Karpas-422 (cell line): ENCODE measurements at places on chromosomes 4 and X. TPM values are rescaled to one million over a fixed set of nuclear protein-coding genes. Genes with fewer than 3 reads are reported as not detected.
A peak's percentile ranks its signal among the peaks of the same experiment; 100 is the strongest.

GRCh38 chr4:33802578-33802977 lies 2441.7 kb downstream of the ARAP2 start:
- DNase-seq: no peak

DNA sequence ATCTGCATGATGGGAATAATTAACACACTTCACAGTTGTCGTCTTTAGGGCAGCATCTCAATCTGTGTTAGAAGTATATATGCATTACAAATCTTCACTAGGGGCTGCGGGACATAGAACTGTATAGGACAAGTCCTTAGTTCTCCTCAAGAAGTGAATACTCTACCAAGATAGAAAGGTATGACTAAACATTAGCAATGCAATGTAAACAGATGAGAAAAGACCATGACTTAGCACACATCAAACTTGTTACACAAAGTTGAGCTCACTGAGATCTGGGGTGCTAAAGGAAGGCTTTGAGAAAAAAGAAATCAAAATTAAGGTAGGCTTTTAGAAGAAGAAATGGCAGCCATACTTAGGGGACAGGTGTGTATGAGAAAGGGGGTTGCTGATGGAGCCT lies 182.1 kb upstream of the MAP3K15 start:
- DNase-seq: no peak

GRCh38 chr4:102404431-102404969 lies 59.2 kb upstream of the SLC39A8 start:
- no peak for DNase-seq

GRCh38 chrX:11342673-11343072 lies 49.5 kb downstream of the AMELX start:
- no peak for DNase-seq

DNA sequence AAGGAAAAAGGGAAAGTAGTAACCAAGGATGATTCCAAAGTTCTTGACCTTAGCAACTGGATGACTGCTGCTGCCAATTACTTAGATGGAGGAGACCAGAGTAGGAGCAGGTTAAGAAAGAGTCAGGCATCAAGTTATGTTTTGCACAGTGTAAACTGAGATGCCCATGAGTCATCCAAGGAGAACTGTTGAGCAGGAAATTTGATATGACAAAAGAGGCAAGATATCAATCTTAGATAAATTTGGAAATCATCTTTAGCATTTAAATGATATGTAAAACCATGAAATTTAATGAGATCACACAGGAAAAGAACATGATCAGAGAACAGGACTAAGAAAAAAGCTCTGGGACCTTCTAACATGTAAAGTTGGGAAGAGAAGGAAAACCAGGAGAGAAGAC lies 361.3 kb downstream of the OPHN1 start:
- DNase-seq: no peak

DNA sequence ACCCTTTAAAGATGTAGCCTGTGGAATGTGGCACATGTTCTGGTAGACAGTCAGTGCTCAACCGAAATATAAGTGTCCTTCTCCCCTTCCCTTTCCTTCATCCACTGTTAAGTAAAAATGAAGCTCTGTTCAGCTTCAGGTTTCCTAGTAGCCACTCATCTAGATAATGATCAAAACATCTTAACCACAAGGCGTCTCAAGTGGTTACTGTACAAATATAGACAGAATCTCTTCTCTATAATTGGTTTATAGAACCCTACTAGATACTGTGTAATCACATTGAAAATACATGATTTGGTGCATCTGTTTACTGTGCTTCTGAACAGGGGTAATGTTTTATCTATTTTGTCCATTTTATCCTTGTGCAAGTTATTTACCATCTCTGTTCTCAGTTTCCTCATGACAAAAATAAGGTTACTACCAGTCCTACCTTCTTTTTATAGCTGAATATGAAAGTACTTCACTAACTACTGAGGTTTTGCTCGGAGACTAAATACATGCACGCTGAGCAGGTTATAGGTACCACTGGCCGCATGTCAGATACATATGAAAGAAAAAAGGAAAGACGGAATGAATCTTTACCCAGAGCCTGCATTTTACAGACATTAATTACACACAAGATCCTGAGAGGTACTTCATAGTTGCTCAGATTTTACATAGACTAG lies 20.3 kb upstream of the SLC25A4 start:
- DNase-seq: no peak

GRCh38 chr4:8739820-8740665 lies 131.6 kb downstream of the HMX1 start:
- DNase-seq: no peak

GRCh38 chr4:15515106-15515505 lies 45.4 kb downstream of the CC2D2A start:
- DNase-seq: no peak

- no peak for DNase-seq
Observed at GRCh38 chr4:141348125-141348524, 127.4 kb downstream of the ZNF330 start.

DNA sequence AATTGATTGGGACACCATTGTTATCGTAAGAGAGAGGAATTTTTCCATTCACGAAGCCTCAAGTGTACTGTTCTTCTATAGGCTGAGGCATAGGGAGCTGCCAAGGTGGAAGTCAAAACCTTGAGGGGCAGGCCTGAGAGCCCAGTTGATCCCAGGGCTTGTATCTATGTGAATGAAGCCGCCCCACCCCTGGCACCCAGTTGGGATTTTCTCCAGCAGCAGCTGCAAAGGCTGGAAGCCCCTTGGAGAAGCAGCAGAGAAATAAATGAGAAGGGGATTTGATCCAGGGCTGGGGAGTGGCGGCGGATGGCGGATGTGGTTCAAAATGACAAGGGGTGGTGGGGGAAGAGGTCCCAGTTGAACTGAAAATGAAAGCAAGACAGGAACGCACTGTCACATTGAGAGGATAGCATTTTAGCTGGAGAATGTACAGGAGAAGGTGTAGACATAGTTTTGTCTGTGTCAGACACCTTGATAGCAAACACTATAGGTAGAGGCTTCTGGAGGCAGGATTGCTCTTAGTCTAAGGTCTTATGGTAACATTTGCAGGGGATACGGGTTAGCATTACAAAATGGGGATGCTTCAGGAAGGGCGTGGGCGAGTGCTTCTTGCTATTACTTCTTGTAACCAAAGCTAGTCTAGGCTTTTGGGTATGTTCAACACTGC lies 32.6 kb downstream of the DOCK11 start:
- peak; percentile 43 for DNase-seq

GRCh38 chr4:124282301-124282898 lies 430.1 kb downstream of the ANKRD50 start:
- no peak for DNase-seq

DNA sequence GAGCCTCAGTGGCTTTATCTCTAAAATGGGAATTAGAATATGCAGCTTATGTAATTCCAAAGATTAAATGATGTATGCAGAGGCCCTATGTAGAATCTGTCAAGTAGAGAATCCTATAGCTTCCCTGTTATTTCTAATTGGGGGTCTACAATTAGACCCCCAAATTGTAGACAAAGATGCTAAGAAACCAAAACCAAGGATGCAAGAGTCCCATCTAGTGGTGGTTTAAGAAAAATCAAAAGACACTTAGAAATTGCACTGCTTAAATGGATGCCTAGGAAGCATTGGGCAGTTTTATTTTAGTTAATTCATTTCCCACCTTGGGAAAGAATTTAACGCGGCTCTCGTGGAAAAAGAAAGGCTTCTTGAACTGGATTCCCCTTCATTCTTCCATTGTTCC lies 115.2 kb downstream of the GABRA2 start:
- DNase-seq: peak; percentile 57

DNA sequence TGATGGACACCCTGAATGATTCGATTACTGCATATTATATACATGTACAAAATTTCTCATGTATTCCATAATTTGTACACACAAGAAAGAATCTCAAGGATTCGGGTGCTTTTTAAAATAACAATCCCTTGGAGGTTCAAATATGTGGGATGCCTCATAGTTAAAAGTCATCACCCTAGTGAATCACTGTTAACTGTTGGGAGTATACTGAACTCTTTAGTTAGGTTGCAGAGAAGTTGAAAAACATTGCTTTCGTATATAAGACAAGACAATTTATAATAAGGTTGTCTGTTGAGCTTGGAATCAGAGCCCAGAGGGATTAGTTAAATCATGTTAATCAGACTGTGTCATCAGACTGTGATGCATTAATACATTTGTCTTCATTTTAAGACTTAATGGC lies 15.6 kb downstream of the DCK start:
- DNase-seq: no peak

DNA sequence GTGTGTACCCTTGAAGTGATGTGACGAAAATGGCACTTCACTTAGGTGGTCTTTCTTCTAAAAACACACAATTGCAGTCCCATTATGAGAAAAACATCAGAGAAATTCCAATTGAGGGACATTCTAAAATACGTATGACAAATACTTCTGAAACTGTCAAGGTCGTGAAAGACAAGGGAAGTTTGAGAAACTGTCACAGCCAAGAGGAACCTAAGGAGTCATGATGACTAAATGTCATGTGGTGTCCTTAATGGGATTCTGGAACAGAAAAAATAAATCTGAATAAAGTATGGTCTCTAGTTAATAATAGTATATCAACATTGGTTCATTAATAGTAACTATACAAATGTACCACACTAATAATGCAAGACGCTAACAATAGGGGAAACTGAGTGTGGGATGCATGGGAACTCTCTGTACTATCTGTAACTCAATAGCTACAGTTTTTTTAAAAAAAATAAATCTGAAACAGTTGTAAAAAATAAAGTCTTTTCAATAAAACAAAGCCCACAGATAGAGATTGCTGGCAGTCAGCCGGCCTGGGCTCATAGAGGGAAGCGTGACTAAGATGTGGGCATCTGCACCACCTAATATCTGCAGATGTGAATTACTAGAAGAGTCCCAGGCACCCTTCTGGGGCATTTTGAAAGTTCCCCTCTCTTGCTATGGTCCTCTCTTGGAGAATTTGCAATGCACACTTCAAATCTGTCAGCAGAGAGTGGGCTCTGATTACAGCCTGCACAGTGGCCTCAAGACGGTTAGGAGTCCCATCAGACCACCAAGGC lies 47.6 kb downstream of the MID1IP1 start:
- no peak for DNase-seq

- DNase-seq: no peak
Observed at GRCh38 chr4:7900334-7900909, 39.2 kb downstream of the AFAP1 start.

GRCh38 chr4:142040043-142040442 lies 403.7 kb downstream of the IL15 start:
- DNase-seq: no peak

- no peak for DNase-seq
Observed at GRCh38 chr4:143382596-143382995, 45.9 kb downstream of the GAB1 start.

MND1 gene
- total RNA-seq: 46.9 and 47.1 TPM in 2 replicates

LNX1 gene
- total RNA-seq: not detected in 2 replicates

PLAC1 gene
- total RNA-seq: not detected in 2 replicates

KIT gene
- total RNA-seq: not detected in 2 replicates

WAS gene
- 63.4 and 83.6 TPM in 2 replicates for total RNA-seq

DRP2 gene
- total RNA-seq: 0.04 TPM in 2 replicates

IGSF1 gene
- not detected in 2 replicates for total RNA-seq

MAGEA9B gene
- total RNA-seq: 0.11 TPM in 1 of 2 replicates, not detected in the other

MAGEA1 gene
- 31.6 and 46.4 TPM in 2 replicates for total RNA-seq

PNMA5 gene
- total RNA-seq: not detected in 2 replicates

KLHL8 gene
- 17.6 and 26.4 TPM in 2 replicates for total RNA-seq

WDR17 gene
- 2.2 and 3.8 TPM in 2 replicates for total RNA-seq

KLB gene
- not detected in 2 replicates for total RNA-seq

HS6ST2 gene
- not detected in 2 replicates for total RNA-seq

FRG2 gene
- not detected in 2 replicates for total RNA-seq
